RWPE1 (cell line): ENCODE measurements at places on chromosomes 6 and 20.

GRCh38 chr20:13639150-13639497, 392 bp upstream of the TASP1 start:
- no peak for DNase-seq

GRCh38 chr6:3848925-3849605, at the start of gene FAM50B:
Gene FAM50B, plus strand, starts transcription at chr6:3849373. Its CDS starts 439 bp downstream, at chr6:3849812.
- peak; percentile 85 for DNase-seq

DNA sequence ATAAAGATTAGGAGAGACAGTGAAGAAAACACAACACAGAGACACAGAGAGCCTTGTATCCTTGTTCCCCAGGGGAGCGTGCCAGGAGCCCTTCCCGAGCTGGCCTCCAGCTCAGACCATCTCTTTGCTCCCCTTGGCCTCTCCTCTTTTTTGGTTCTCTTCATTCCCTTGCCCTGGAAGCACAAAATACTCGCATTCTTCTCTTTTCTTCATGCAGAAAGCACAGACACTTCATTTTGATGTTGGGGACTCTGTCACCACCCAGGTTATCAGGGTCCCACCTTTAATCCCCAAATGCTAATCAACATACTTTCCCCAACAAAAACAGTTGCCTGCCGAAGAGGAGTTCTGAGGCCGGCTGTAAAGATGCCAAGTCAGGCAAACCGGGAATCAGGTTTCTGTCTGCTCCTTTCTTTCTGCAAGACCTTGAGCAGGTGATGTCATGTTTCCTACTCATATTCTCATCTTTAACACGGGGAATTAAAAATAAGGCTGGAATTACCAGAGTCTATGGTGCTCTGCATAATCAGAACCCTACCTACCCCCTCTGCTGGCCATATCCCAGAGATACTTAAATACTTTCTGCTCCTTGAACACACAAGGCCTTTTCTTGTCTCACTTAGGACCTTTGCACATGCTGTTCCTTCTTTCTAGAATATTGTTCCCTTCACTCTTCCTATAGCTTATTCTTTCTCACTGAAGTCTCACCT, 21.7 kb downstream of the TGM6 start:
- DNase-seq, result peak; percentile 69

GRCh38 chr20:8876366-8876765, 192.5 kb upstream of the PLCB4 start:
- DNase-seq, result no peak

GRCh38 chr6:155241966-155242365, 21.8 kb upstream of the CLDN20 start:
- DNase-seq, result no peak

GRCh38 chr20:35104685-35105295, 12.2 kb upstream of the TRPC4AP start:
- no peak for DNase-seq

GRCh38 chr6:99550046-99550748, 18.3 kb downstream of the CCNC start:
- DNase-seq, result no peak

- peak; percentile 82 for DNase-seq
Observed at GRCh38 chr6:72748759-72749158, 126.9 kb downstream of the KCNQ5 start.

- DNase-seq, result no peak
Observed at GRCh38 chr6:108117427-108118358, 43.2 kb upstream of the OSTM1 start.

DNA sequence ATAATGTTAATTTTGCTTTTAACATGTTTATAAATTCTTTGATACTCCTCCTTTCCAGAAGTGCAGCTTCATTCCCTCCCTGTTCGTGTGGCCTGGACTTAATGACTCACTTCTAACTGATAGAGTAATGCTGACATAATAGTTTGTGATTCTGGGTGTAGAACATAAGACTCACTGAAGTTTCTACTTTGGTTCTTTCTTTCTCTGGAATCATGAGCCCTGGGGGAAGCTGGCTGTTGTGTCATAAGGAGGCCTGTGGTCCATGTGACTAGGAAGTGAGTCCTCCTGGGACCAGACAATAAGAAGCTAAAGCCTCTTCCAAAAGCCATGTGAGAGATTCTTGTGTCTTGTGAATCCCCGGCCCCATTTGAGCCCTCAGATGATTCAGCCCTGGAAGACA, 30.5 kb upstream of the HLA-G start:
- DNase-seq, result peak; percentile 46

DNA sequence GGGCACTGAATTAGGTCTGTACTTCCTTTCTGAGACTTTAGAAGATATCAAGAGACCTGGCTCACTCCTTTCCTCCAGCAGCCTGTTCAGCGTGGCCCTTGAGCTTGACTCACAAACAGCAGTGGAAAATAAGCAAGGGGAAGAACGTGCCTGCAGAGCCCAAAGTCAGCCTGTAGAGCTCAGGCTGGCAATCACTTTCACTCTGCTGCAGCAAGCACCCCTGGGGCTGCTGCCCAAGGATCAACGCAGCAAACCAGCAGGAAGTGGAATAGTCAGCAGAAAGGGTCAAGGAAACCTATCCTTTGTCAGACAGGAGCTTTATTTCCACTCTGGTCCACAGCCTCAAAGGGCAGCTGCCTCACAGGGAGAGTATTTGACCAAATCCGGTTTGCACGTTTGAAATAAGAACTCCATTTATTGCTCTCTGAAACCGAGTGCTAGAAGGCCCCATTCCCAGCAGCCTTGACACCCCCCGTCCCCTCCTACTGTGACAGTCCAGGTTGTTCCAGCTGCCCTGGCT, 77.4 kb downstream of the PRDM1 start:
- no peak for DNase-seq
